Kidney capillary endothelial cell (primary cell): ENCODE measurements at places on chromosomes 7 and 10.

DNA sequence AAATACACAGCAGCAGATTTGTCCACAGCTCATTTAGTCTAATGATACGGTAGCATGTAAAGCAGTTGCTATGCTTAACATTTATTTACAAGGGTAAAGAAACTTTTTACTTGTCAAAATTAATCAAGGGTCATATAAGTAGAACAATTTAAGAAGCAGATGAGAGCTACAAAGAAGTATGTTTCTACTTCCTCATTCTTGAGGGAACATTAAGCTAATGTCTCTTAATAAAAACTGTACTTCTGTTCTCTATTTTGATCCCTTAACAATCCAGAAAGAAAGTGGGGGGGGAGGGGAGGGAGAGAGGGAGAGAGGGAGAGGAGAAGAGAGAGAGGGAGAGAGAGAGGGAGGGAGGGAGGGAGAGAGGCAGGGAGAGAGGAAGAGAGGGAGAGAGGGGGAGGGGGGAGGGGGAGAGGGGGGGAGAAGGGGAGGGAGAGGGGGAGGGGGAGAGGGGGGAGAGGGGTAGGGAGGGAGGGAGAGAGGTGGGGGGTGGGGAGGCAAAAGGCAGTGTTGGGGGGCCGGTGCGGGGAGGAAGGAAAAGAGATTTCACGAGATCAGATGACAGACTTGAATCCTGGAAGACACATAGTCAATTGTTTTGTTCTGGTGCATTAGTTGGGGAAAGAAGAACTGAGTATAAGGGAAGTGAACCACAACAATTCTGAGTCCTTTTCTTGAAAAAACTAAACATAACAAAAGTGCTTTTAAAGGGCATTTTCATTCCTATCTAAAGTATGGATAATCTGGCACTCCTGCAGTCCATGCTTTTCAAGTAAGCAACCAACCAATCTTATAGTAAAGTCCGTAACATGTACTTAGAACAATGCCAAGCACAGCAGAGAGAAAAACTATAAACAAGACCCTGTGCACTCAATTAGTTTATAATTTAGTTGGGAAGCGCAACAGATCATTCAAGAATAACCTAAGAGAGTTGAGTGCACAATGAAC is 128.0 kb downstream of the USP6NL start:
- no peak for DNase-seq

DNA sequence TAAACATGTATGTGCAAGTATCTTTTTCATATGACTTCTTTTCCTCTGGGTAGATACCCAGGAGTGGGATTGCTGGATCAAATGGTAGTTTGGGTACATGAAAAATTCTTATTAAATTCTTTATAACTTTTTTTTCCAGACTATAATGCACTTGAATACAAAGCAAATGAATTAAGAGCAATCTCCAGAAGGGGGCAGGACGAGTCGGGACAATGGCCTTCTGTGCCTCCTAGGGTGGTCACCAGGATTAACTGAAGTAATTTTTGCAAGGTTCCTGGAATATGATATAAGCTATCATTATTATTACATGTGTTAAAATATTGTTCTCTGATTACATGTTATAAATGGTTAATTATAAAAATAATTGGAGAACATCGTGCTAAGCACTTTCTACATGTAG is 127.2 kb downstream of the PPP1R17 start:
- no peak for DNase-seq

GRCh38 chr7:1706721-1707613 is 36.9 kb downstream of the ELFN1 start:
- no peak for DNase-seq

- no peak for DNase-seq
These were observed 432.3 kb downstream of the DNAJB6 start for GRCh38 chr7:157769086-157769485.

DNA sequence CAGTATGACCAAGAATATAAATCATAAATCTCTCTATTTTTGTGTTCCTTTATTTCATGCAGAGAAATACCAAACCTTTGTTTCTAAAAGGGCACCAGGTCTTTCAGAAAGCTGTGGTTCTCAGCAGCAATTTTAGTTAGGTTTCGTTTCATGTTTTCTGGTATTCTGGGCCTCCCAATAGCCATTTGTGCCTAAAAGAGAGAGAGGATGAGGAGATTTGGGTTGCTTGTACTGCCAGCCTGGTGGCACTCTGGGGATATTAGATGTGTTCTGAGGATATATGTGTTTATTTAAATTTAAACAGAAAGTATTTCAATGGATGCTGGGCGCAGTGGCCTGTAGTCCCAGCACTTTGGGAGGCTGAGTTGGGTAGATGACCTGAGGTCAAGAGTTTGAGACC is 471.7 kb downstream of the AUTS2 start:
- no peak for DNase-seq

DNA sequence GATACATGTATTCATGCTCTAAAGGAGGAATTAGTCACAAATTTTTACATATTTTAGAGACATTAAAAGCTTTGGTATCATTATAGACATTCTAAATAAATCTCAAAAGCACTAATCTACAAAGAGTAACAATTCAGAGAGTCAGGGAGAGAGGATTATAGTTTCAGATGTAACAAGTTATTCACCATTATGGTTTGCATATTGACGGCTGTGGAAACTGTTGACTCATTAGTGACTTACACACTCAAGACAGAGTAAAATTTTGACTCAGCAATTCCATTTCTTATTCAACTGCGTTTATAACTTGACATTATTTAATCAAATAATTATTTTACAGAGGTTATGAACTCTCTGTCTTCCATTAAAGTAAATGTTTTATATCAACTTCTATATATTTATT is 95.4 kb upstream of the SEMA3C start:
- no peak for DNase-seq

DNA sequence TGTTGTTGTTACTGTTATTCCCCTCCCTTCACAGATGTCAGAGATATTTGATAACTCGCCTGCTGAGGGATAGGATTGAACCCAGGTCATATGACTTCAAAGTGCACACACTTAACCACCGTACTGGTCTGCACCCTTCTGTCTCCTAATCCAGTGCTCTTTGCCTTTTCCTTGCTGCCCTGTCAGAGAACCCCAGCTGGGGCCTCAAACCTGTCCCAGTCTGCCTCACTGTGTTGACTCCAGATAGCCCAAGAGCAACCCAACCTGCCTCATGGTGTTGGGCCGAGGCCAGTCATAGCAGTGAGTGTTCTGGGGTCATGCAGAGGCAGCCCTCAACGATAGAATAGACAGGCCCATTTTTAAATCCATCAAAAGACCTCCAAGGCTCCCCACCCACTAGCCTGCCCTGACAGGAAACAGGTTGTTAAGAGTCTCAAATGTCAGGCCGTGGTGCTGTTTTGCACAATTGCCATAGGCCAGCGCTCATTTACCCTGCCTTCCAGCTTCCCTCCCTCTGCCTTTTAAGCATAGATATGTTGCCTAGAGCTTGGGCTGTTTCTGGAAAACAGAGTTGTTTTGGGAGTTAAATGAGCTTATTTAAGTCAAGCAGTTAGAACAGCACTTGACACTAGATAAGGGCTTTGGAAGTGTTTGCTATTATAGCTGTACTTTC is 37.0 kb upstream of the PDCD4 start:
- no peak for DNase-seq

DNA sequence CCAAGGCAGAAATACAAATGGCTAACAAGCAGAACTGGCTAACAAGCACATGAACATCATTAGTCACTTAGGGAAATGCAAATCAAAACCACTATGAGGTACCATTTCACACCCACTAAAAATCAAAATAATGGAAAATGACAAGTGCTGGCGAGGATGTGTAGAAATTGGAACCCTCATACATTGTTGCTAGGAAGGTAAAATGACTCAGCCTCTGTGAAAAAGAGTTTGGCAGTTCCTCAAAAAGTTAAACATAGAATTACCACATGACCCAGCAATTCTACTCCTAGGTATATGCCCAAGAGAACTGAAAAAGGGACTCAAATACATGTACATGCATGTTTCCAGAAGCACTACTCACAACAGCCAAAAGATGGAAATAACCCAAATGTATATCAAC is 52.8 kb upstream of the ANAPC16 start:
- no peak for DNase-seq
